ENCODE measurements at places on chromosomes 1 and 21. TPM values are rescaled to one million over a fixed set of nuclear protein-coding genes. Genes with fewer than 3 reads are reported as not detected.

SEC16B gene
- 1.6 TPM for total RNA-seq

MFSD2A gene
- total RNA-seq, result 6.0 TPM

CHML gene
- 16.4 TPM for total RNA-seq

CSMD2 gene
- total RNA-seq, result 3.0 TPM

SLC6A17 gene
- under 0.01 TPM for total RNA-seq

TACSTD2 gene
- total RNA-seq, result 17.7 TPM

SLC9C2 gene
- not detected for total RNA-seq

RGS13 gene
- total RNA-seq, result not detected

CAMK1G gene
- 2.6 TPM for total RNA-seq

CR1 gene
- under 0.01 TPM for total RNA-seq

MLLT11 gene
- 9.1 TPM for total RNA-seq

STYXL2 gene
- total RNA-seq, result not detected

AMY1C gene
- not detected for total RNA-seq

TMEM82 gene
- not detected for total RNA-seq

TOR1AIP2 gene
- total RNA-seq, result 179 TPM

KIAA0040 gene
- total RNA-seq, result 0.64 TPM

PTPN14 gene
- total RNA-seq, result 77.3 TPM

URB2 gene
- 14.7 TPM for total RNA-seq

TBX19 gene
- 0.86 TPM for total RNA-seq

HJV gene
- not detected for total RNA-seq

MROH9 gene
- under 0.01 TPM for total RNA-seq

FAM72C gene
- 0.64 TPM for total RNA-seq

ATP6V1G3 gene
- total RNA-seq, result 0.43 TPM

ICOSLG gene
- 0.64 TPM for total RNA-seq

STX12 gene
- 95.4 TPM for total RNA-seq

FAM151A gene
- not detected for total RNA-seq

PPOX gene
- 12.9 TPM for total RNA-seq

DNAJC28 gene
- total RNA-seq, result 1.9 TPM

NFIA gene
- total RNA-seq, result 4.8 TPM

KCNJ15 gene
- under 0.01 TPM for total RNA-seq

ABCD3 gene
- total RNA-seq, result 30.0 TPM
